Kidney (tissue), 22 donors: ENCODE measurements at places on chromosomes 5 and 9.
A peak's percentile ranks its signal among the peaks of the same experiment; 100 is the strongest.

DNA sequence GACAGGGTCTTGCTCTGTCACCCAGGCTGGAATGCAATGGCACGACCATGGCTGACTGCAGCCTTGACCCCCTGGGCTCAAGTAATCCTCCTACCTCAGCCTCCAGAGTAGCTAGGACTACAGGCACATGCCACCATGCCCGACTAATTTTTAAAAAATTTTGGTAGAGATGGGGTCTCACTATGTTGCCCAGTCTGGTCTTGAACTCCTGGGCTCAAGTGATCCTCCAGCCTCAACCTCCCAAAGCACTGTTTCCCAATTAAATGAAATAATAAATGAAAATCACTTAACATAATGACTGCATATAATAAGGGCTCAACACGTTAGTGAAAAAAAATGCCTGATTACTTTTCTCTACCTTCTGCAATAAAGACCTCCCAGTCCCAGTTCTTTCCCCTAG is 71.0 kb downstream of the UGCG start:
- no peaks in the 10 kb centered on the region for H3K27me3 ChIP-seq
- H3K27ac ChIP-seq = no peak overlapping the region
- peaks cover 3% of the 10 kb centered on the region for H3K4me1 ChIP-seq
- H3K4me3 ChIP-seq = no peak overlapping the region

- no peaks in the 10 kb centered on the region for H3K4me1 ChIP-seq
- H3K4me3 ChIP-seq = peak within 1 kb of the TSS; percentile 96
- no peaks in the 10 kb centered on the region for H3K27me3 ChIP-seq
- H3K36me3 ChIP-seq = no peaks in the 10 kb centered on the region
Observed at GRCh38 chr9:88388203-88388885, at the start of gene SPIN1. Gene SPIN1, plus strand, starts transcription at chr9:88388444. Its CDS starts 38,096 bp downstream, at chr9:88426540.

GRCh38 chr5:122775550-122776542 is 966 bp downstream of the SNX2 start:
- H3K36me3 ChIP-seq = no peaks in the 10 kb centered on the region
- no peaks in the 10 kb centered on the region for H3K27me3 ChIP-seq
- H3K4me1 ChIP-seq = peaks cover 9% of the 10 kb centered on the region
- peak; percentile 71 for DNase-seq
- peak overlapping the region; percentile 98 for H3K4me3 ChIP-seq

GRCh38 chr5:102663749-102664530 is 91.2 kb upstream of the PAM start:
- no peak for DNase-seq
- H3K27ac ChIP-seq = no peak overlapping the region
- no peaks in the 10 kb centered on the region for H3K4me1 ChIP-seq
- H3K4me3 ChIP-seq = no peak overlapping the region
- H3K36me3 ChIP-seq = no peaks in the 10 kb centered on the region

DNA sequence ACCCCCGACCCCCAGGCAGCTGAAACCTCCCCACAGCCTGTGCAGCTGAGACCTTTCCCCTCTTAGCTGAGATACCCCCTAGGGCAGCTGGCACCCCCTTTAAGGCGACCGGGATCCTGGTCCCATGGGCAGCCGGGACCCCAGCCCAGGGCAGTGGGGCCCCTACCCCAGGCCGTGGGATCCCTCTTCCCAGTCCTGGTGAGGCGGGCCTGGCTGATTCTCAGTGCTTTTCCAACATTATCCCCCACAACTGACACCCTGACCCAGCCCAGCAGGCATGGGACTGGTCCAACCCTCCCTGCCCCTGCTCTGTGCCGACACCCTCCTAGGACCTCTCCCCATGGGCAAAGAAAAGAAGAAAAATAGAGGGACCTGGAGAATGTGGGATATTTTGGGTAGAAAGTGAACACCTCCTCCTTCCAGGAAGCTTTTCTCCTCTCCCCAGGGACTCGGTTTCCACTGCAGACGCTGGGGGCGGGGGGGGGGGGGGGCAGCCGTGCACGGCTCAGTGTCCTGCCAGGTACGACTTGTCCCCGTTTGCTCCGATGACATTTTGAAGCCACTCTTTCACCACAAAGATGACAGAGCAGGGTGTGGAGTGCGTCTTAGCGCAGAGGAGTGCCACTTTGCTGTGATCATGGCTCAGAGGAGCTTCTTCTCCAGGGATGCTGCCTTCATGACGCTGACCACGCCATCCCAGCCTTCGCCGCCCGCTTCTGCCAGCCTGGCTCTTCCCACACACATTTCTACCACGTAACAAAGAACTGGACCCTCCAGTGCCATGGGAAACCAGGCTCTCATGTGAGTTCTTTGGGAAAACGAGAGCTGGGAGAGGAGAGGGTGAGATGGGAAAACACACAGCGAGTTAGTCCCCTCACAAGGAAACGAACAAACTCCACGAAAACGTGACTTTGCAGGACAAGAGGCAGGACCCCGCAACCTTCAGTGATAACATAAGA is 47.5 kb downstream of the MRPL36 start:
- no peaks in the 10 kb centered on the region for H3K4me1 ChIP-seq
- no peak for DNase-seq
- no peaks in the 10 kb centered on the region for H3K36me3 ChIP-seq
- H3K27ac ChIP-seq = no peak overlapping the region
- H3K4me3 ChIP-seq = no peak overlapping the region

GRCh38 chr5:38707352-38708210 is 138.2 kb upstream of the OSMR start:
- no peaks in the 10 kb centered on the region for H3K4me1 ChIP-seq
- H3K36me3 ChIP-seq = no peaks in the 10 kb centered on the region
- H3K27me3 ChIP-seq = no peaks in the 10 kb centered on the region
- no peak overlapping the region for H3K4me3 ChIP-seq
- no peak for DNase-seq

DNA sequence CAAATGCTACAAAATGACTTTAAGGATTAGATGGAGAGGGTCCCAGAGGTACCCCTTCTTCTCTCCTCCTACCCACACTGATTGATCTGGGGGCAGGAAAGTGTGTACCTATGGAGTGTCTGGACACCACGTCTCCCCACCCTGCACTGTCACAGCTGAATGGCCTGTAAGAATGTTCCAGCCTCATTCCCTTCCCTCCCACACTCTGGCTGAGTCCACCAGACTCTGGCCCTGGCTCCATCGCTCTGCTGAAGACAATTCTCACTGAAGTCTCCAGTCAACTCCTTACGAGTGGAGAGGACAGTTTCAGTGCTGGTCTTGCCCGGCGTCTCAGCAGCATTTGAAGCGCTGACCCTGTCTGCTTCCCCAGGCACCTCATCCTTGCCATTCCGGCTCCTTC is 105.8 kb downstream of the TTLL11 start:
- DNase-seq = peak; percentile 76
- no peak overlapping the region for H3K27ac ChIP-seq
- no peak overlapping the region for H3K4me3 ChIP-seq
- H3K36me3 ChIP-seq = no peaks in the 10 kb centered on the region
- peaks cover 31% of the 10 kb centered on the region for H3K4me1 ChIP-seq

DNA sequence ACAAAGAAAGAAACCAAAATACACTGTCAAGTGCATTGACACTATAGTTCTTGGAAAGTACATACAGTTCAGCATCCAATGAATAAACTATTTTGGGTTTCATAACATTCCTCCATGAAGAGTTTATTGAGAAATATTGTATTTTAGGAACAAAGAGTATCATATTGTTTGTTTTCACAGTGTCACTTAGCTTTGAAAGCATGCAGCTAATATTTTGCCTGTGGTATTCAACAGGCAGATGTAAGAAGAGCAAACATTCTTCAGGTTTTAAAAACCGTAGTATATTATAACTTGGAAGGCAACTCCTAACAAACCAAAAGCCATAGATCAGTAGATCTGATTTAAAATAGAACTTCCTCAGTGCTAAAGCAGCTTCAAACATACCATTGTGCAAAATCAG is 4.5 kb downstream of the PRELID2 start:
- no peak overlapping the region for H3K4me3 ChIP-seq
- DNase-seq = no peak
- H3K27ac ChIP-seq = no peak overlapping the region
- no peaks in the 10 kb centered on the region for H3K36me3 ChIP-seq

GRCh38 chr9:125744616-125745015 is 2.6 kb upstream of the PBX3 start:
- H3K27me3 ChIP-seq = no peaks in the 10 kb centered on the region
- H3K36me3 ChIP-seq = no peaks in the 10 kb centered on the region
- H3K4me1 ChIP-seq = no peaks in the 10 kb centered on the region
- H3K4me3 ChIP-seq = no peak overlapping the region
- no peak overlapping the region for H3K27ac ChIP-seq

- no peaks in the 10 kb centered on the region for H3K27me3 ChIP-seq
- no peak overlapping the region for H3K4me3 ChIP-seq
- H3K27ac ChIP-seq = no peak overlapping the region
- H3K4me1 ChIP-seq = peaks cover 23% of the 10 kb centered on the region
- DNase-seq = no peak
Observed at GRCh38 chr9:110148384-110148783, 59.6 kb downstream of the C9orf152 start.

DNA sequence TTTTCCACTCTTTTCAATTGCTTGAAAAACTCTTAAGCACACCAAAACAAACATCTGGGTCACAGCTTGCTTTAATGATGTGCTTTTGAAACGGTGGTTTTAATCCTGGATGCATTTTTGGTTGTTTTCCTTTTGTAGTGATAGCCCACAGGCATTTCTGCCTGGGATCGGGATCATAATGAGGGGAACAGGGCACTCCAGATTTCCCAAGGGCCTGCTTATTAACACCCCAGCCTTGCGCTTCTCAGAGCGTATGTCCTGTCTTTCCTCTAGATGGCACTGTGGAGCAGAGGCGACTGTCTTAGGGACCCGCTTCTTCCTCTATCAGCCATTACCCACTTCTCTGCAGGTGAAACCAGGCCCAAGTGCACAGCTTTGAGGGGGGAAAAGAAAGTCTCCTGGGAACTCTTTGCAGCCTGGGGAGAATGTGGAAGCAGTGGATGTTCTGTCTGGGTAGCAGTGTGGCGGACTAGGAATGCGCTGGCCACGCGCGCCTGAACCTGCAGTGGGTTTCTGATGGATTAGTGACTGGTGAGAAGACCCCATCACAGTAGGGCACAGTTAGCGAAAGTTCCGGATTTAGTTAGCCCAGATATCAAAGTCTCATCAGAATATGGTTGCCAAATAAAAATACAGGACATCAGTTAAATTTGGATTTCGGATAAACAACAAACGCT is 190.1 kb downstream of the GNA14 start:
- DNase-seq = no peak
- H3K27ac ChIP-seq = no peak overlapping the region
- peaks cover 6% of the 10 kb centered on the region for H3K4me1 ChIP-seq
- no peak overlapping the region for H3K4me3 ChIP-seq
- no peaks in the 10 kb centered on the region for H3K27me3 ChIP-seq
- no peaks in the 10 kb centered on the region for H3K36me3 ChIP-seq

DNA sequence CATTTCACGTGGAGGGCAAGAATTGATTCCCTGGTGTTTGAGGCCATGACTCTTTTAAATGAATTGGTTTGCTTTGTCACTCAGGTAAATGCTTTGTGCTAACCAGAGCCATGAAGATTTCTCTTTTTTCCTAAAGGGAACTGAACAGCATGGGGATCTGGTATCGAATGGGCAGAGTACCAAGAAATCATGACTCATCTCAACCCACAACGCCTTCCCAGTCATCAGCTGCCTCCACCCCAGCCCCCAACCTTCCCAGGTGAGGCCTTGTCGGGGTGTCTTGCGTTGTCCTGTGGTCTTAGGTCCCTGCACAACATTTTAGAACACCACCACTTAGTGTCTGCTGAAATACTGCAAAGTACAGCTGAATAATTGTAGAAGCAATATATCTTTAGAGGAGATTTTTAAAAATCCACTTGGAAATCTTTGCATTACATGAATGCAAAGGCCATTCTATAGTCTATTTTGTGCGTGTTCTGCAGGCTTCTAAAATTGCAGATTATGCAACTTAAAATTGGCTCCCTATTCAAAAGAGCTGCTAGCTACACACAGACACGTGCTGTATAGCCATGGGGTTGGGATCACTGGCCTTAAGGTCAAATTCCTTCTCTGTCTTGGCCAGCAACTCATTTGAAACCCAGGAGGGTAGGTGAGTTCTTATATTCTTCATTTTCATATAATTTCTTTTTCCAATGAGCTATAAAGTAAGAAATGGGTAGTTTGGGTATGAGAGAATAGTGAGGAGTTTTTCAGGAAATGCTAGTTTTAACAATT is 69.0 kb downstream of the MVB12B start:
- no peaks in the 10 kb centered on the region for H3K36me3 ChIP-seq
- no peaks in the 10 kb centered on the region for H3K4me1 ChIP-seq
- no peaks in the 10 kb centered on the region for H3K27me3 ChIP-seq
- no peak overlapping the region for H3K27ac ChIP-seq
- no peak overlapping the region for H3K4me3 ChIP-seq

DNA sequence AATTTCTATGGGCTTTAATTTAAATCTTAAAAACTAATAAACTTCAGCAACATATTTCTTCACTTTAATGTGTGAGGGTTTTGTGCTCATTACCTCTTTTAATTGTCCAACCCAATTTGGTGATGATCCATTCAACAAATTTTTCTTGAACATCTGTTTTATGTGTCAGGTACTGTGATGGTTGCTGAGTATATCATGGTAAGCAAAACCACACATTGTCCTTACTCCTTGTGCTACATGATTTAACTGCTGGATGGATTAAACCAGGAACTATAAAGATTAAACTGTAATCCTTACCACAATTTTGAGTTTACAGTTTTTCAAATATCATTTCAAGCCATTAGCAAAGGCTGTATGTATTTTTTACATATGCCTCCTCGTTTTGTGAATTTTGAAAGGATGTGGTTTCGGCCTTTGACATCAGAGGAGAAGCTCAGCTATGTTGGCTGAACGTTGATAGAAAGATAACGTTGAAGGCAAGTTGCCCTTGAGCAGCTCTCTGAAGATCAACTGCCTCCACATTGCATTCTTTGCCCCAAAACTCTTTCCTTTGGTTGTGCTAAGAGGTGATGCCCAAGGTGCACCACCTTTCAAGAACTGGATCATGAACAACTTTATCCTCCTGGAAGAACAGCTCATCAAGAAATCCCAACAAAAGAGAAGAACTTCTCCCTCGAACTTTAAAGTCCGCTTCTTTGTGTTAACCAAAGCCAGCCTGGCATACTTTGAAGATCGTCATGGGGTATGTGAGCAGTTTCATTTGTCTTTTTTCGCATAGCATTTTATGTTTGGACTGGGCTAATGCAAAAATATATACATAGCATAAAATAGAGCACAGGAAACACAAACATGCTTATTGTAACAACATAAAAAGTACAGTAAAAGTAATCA is at the start of gene ITK:
TSS of gene ITK (plus strand) at position 467 of the 891 bp plus-strand sequence. CDS start at position 605, 138 bp downstream.
- no peak within 1 kb of the TSS for H3K27ac ChIP-seq
- DNase-seq = no peak
- H3K4me3 ChIP-seq = no peak within 1 kb of the TSS
- no peaks in the 10 kb centered on the region for H3K4me1 ChIP-seq
- no peaks in the 10 kb centered on the region for H3K27me3 ChIP-seq
- H3K36me3 ChIP-seq = no peaks in the 10 kb centered on the region

DNA sequence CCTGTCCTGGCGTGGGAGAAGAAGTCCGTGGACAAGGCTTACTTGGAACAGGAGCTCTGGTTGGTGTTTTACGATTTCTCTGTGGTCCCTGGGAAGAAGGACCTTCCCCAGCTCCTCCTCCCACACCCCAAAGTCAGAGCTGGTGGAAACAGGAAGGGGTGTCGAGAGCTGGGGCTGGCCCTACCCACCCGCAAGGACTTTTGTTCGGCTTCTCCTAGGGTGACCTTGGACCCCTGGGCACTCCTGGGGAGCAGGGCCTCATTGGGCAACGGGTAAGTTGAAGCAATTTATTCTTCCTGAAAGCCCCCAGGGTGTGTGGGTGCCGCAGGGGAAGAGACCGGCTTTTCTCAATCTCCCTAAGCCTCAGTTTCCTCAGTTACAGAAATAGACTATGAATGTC is 53.9 kb upstream of the ORM1 start:
- DNase-seq = no peak
- H3K27ac ChIP-seq = no peak overlapping the region
- no peak overlapping the region for H3K4me3 ChIP-seq
- no peaks in the 10 kb centered on the region for H3K4me1 ChIP-seq
